ENCODE measurements at places on chromosomes 7 and 10. TPM values are rescaled to one million over a fixed set of nuclear protein-coding genes. Genes with fewer than 3 reads are reported as not detected.

DNA sequence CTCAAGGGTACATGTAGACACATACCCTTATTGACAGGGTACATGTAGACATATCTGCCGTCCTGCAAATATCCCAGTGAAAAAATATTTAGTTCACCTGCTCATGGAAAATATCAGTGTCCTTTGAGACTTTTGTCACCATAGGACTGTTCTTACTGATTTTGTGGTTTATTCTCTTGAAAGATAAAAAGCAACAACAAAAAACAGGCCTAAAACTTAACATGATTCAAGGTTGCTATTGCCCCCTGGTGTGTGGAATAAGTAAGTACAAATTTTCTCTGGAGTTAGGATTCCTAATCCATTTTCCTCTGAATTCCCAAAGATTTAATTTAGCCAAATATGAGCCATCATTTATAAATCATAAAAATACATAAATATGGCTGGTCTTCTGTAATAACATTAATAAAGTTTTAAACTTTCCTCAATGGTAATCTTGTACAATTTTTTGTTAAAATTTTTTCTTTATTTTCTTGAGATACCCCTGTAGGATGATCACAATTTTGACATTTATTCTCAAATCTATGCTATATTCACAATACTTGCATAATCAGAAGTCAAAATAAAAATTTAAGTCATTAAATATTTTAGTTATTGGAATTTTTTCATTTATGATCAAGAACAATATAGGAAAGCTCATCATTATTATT is 741.4 kb upstream of the POT1 start:
- DNase-seq: peak; percentile 11

DNA sequence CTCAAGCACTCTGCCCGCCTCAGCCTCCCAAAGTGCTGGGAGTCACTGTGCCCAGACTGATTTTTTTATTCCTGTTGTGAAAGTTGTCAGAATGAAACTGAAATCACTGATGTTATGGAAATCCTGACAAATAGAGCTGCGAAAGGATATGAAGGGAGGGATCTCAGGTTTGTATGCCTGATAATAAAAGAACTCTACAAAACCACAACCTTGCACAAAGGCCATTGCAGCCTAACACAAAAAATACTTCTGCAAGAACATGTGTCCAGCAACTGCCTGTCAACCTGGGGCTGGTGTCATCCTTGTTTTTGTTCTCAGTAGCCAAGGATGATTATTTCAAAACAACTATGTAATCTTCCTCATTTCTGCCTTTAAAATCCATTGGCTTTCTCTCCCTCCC is 126.1 kb downstream of the NEBL start:
- DNase-seq: no peak

DNA sequence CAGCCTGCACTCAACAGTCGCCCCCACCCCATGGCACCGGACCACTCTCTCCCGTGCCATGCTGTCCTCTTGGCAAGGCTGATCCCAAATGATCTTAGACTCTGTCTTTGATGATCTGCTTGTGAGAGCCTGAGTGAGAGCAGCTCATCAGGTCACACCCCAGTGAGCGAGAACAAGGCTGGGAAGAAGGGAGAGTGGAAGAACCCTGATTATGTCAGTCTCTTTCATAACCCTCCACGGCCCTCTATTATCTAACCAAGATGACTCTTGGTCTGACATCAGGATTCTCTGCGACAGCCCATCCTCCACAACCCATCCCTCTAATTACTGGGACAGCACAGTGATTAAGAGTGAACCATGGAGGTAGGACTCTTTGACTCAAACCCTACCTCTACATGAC is 53.1 kb upstream of the C7orf33 start:
- no peak for DNase-seq

- DNase-seq: no peak
Observed at GRCh38 chr10:102630663-102631062, 13.6 kb upstream of the TRIM8 start.

DNA sequence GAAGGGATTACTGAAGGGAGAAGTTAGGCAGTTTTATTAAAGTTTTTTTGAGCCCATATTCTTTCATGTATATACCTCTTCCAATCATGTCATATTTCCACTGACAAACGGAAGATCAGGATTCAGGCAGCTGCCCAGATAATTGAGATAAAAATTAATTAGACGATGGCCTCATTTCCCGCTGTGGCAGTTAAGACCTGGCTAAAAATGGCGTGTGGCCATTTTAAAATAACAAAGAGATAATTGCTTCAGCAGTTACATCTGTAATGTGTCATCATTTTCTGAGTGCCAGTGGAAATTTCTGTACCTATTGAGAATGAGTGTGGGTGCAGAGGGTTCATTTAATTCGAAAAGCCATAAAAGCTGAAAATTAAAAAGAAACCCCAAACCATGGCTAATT is 215.1 kb downstream of the STK31 start:
- DNase-seq: no peak

DNA sequence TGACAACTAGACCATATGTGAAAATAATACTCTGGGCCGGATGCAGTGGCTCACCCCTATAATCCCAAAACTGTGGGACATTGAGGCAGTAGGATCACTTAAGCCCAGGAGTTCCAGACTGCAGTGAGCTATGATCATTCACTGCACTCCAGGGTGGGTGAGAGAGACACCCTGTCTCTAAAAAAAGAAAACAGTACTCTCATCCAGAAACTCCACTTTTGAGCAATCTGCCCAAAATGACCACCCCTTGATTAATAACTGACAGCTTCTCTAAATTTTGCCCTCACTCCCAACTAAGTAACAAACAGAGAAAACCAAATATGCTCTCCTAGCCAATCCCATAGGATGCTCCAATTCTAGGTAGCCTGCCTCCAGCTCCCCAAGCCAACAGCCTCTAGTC is 62.5 kb upstream of the AKR1E2 start:
- DNase-seq: no peak

DNA sequence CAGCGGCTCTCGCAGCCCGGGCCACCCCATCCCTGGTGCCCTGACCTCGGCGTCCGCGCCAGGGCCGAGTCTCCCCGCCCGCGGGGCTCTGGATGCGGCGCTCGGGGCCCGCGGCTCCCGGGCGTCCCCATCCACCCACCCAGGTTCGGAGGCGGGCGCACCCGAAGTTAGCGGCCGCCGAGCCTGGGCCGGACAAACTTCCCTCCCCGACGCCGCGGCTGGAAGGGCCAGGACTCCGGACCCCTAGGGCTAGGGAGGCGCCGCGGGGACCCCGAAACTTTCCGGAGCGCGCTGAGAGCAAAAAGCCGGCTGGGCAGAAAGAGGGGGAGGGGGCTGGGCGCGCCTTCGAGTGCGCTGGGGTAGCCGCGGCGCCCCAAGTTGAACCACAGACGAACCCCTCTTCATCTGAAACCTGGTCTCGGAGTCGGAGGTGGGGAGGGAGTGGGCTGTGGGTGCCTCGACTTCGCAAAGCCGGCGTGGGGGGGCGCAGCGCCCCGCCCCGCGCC is 3.7 kb upstream of the ELFN1 start:
- peak; percentile 50 for DNase-seq

DNA sequence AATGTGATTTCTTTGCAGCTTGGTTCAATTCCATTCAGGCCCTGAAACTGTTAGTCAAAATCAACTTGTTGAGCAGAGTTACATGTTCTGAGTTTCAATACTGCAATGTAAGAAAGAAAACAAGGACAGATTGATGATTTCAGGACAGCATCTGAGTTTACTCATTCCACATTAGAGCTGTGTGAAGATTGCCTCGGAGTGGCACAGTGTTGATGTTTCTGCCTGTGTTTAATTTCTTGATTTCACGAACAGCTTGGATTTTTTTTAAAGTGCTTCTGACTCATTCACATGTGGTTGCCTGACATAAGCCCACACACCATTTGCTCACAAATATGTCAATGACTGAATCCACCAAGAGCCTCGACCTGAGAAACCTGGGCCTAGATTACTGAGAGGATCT is 101.2 kb upstream of the PARD3 start:
- DNase-seq: no peak

DNA sequence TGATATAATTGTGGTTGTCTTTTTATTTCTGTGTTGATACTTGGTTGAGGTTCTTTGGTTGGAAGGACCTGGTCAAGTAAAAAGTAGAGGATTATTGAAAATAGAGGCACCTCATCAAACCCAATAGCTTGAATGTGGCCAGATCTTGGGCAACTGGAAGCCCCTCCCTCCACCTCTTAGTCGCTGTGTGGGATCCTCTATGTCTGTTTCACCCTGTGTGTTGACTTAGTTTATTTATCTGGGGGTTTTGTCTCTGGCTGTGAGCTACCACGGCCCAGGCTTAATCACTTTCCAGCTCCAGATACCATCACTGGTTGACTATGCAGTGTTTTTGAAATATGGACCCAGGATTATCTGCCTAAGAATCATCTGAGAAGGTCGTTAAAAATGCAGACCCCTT is 58.3 kb downstream of the AP3M1 start:
- DNase-seq: no peak

DNA sequence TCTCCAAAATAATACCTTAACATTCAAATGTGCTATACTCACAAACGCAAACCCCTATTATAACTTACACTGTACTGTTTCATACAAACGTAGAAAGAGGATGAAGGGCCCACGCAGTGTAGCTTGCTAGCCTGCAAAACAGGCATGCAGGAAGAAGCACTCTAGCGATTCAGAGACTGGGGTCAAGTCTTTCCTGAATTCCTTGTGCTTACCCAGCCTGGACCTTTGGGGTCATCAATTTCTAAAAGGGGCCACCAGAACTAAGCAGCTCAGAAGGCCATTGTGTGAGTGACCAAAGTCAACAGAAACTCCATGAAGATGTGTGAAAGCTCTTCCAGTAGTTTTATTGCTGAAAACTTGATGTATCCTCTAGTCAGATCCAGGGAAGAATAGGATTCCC is 111.9 kb downstream of the SVIL start:
- no peak for DNase-seq

- no peak for DNase-seq
Observed at GRCh38 chr10:68333440-68334431, 1.0 kb upstream of the PBLD start.

DNA sequence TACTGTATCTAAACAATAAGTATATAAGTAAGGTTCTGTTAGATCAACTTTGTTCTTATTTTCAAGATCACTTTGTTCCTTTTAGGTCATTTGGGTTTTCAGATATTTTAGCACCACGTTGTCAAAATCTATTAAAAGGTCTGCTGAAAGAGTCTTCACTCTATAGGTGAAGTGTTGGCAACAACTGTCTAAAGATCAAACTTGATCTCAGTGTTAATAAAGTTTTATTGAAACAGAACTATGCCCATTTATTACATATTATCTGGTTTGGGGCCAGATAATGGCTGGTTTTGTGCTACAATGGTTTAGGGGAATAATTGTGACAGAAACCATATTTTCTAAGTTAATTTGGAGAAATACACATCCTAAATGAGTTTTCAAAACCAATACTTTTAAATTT is 478.9 kb upstream of the GRM3 start:
- DNase-seq: no peak

DNA sequence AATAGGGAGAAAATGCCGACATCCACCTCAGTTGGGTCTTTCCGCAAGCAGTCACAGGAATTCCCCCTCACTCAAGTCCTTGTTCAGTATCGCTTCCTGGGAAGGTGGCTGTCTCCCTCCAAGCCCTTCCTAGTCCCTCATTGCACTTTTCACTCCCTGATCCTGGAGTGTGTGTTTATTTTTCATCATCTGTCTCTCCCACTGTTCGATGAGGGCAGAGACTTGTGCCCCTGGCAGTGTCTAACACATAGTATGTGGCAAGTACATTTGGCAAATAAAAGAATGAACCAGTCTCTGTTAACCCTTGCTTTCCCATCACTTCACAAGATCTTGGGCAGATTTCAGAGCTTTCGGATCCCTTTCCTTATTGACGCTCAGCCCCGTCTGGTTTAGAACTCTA is 24.0 kb upstream of the CACUL1 start:
- DNase-seq: no peak

GRCh38 chr7:80466636-80467035 is 45.2 kb downstream of the GNAT3 start:
- DNase-seq: no peak

DNA sequence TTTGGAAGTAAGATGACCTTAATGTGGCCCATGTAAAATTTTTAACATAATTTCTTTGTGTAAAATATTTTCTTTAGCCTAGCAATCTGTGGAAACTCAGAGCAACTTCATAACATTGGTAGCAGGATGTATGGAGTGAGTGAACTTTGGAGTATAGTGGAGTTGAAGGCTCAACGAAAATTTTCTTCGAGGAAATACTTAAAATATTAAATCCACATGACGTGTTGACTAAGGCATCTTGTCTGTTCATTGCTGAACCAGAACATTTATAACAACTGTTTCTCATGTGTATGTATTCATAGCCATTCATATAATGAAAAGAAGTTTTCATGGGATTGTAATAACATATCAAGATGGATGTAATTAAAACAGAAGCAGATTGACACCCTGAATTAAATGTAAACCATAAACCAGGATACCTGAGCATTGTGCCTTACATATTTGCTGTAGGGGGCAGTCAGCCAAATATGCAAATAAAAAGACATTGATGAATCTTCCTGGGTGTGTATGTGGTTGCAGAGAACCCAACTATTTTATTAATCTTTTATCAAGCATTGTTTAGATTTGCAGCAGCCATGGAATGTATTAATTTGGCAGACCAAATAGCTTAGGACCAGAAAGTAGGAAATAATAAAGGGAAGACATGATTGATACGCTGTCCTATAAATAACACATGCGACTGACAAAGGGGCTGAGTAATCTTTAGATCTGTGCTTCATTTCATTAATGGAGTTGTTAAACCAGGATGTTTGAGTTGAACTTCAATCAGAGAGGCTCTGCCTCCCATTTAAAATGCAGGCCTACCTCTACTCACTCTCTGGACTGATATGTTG is 11.5 kb downstream of the AUTS2 start:
- DNase-seq: no peak

DNA sequence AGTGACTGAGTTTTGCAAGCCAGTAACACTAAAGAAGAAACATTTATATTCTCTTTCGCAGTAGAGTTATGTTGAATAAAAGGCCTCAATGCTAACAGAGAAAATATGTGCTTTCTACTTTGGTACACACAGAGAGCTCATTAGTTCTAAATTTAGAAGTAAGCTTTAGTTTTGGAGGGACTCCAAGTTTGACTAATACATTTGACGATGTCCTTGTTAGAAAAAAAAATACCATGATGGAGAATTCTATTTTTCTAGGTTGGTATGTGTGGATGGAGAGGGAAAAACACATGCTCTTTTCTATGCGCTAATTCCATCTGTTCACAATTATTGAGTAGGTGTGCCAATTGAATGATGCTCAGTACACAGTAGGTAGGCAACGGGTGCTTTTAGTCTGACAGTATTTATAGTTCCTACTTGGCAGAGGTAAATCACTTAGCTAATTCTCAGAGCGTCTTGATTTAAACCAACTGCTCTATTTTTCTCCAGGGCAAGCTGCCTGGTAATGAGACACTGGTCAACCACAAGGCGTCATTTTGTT is 327.2 kb upstream of the AKR1E2 start:
- no peak for DNase-seq

- no peak for DNase-seq
Observed at GRCh38 chr7:116715077-116715476, 43.1 kb downstream of the MET start.

- no peak for DNase-seq
Observed at GRCh38 chr7:39383136-39383535, 183.1 kb upstream of the YAE1 start.

SHH gene
- total RNA-seq: 0.09 TPM

CALCR gene
- total RNA-seq: 0.16 TPM

Measured in K562 (cell line).